BJ (cell line): ENCODE measurements at places on chromosomes 11 and 22.

GRCh38 chr22:44325718-44326490 is 13.2 kb upstream of the SHISAL1 start:
- DNase-seq: no peak

DNA sequence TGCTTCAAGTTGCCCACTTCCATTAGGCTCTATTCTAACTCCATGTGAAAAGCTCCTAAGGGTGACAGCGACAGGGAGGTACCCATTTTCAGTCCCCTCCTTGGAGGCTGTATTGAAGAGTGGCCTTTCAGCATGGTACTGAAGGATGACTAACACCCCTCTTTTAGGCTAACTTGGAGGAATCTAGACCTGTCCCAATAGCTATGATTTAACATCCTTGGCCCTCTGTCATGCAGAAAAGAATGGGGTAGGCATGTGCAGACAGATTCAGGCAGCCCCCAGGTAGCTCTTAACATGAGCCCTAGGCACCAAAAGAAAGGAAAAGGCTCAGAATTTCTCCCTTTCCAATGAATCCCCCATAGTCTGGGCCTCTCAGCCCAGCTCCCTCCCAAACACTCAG is 89.3 kb upstream of the AMOTL1 start:
- DNase-seq: no peak

- no peak for DNase-seq
These were observed 107.1 kb upstream of the CLPB start for GRCh38 chr11:72541257-72541974.

DNA sequence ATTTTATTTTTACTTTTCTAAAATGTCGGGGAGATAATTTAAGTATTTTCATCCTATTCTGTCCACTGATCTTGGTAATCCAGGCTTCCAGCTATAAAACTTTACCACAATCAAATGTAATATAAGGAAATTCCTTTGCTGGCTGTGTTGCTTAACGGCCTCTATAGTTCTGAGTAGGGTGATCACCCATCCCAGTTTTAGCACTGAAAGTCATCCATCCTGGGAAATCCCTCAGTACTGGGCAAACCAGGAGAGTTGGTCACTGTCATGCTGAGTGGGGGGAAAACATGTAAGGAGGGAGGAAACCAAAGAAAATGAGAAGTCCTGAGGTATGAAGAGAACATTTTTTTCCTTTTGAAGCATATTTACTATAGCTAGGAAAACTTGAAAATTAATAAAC is 12.8 kb upstream of the BACE1-AS start:
- no peak for DNase-seq

DNA sequence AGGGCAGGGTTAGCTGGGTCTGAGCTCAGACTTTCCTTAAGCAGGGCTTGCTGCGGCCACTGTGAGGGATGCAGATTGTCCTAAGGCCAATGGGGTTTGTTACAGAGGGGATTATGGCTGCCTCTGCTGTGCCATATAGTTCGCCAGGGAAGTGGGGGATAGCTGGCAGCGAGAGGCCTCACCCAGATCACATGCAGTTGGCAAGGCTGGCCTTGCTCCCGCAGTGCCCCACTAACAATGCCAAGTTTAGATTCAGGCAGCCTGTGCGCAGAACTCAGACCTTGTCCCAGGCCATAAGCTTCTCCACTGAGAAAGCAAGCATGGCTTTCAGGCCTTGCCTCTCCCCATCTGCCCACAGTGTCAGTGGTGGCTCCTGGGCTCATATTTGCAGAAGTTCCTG is 4.7 kb upstream of the APOL2 start:
- DNase-seq: no peak

GRCh38 chr11:118572061-118572980 is at the start of gene ARCN1:
Gene ARCN1, plus strand, starts transcription at chr11:118572409. Its CDS starts 139 bp downstream, at chr11:118572548.
- no peak for DNase-seq

- DNase-seq: no peak
These were observed 15.2 kb downstream of the PRR33 start for GRCh38 chr11:1876361-1877063.

- DNase-seq: no peak
These were observed 546 bp downstream of the DRAP1 start for GRCh38 chr11:65919573-65920371.

- DNase-seq: no peak
These were observed 254.3 kb upstream of the SESN3 start for GRCh38 chr11:95485115-95485900.

DNA sequence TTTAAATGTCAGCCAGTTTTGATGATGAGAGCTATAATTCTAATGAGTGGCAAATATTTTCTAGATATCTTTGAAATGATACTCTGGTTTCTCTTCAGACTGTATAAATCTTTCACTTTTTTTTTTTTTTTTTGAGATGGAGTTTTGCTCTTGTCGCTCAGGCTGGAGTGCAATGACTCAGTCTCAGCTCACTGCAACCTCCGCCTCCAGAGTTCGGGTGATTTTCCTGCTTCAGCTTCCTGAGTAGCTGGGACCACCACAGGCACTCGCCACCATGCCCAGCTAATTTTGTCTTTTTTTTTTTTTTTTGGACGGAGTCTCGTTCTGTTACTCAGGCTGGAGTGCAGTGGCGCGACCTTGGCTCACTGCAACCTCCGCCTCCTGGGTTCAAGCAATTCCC is 113.6 kb downstream of the TEAD1 start:
- no peak for DNase-seq

DNA sequence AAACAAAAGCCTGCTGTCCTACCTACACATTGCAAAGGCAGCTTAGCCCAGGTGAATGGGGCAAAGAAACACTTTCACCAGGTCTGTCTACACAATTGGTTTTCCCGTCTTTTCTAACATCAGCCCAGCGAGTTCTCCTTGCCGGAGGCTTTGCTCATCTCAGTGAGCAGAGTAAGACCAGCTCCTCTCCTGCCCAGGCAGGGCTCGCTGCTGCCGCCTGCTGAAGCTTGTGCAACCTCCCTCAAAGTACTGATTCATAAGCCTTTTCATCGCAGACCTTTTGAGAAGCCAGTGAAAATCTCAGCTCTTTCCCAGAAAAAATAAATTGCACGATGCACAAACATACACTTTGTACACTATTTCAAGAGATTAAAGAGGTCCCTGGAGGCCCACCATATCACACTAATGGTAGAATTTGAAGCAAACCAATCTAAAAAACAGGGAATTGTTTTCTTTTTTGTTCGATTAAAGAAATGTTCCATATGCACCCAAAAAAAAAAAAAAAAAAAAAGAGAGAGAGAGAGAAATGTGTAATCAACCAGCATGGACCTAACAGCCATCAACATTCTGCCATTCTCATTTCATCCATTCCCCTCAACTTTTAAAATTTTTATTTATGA is 328.1 kb upstream of the MPPED2 start:
- no peak for DNase-seq

GRCh38 chr22:28942333-28942732 is 59.0 kb downstream of the ZNRF3 start:
- DNase-seq: no peak

DNA sequence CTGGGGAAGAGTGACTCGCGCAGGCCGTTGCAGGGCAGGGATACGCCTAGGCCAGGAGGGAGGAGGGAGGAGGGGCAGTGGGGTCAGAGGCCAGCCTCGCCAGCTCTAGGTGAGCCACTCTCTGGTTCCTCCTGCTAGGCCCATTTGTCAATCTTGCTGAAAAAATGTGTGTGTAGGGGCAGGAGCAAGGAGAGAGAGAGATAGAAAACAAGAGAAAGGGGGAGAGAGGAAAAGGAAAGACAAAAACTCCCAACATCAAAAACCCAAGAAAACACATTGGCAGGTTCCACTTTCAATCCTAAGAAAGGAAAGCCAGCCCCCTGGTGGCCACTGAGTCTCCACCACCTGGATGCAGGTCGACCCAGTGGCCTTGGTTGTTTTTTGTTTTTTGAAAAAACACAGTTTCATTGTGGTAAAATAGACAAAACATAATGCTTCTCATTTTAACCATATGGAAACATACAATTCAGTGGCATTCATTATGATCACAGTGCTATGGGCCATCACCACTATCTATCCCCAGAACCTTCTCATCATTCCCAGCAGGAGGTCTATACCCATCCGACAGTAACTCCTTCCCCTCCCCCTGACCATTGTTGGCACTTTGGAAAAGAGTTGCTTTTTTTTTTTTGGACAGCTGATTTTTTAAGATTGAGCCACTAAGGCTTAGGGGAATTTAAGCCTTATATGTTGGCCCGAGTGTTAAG is 10.9 kb downstream of the OMP start:
- DNase-seq: no peak

DNA sequence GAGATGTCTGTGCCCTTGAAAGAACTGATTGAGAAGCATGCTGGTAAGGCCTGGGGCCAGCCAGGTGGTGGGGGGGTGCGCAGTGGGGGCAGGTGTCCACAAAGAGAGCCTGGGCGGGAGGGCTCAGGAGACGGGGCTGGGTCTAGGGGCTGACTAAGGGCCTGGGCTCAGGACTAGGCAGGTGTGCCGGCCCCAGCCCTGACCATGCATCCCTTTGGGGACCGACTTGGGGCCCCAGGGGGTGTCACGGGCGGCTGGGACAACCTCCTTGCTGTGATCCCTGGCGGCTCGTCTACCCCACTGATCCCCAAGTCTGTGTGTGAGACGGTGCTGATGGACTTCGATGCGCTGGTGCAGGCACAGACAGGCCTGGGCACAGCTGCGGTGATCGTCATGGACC is 4.4 kb downstream of the NDUFV1 start:
- no peak for DNase-seq

GRCh38 chr11:86978756-86979608 is 23.8 kb upstream of the FZD4 start:
- DNase-seq: no peak

DNA sequence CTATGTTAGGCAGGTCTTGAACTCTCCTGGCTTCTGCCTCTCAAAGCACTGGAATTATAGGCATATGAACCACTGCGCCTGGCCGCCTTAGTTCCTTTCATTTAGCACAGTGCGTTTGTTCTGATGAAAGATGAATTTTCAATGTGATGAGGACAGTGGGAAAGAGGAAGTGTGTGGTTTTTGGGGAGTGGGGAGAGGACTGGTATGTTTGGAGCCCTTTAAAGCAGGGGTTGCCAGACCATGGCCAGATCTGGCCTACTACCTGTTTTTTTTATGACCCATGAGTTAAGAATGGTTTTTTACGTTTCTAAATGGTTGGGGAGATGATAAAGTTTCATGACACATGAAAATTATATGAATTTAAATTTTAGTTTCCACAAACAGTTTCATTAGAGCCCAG is 12.5 kb downstream of the ATXN10 start:
- DNase-seq: no peak

GRCh38 chr11:119266063-119266462 is 50.9 kb downstream of the MCAM start:
- DNase-seq: no peak

GRCh38 chr11:8913961-8914660 is 3.1 kb downstream of the AKIP1 start:
- DNase-seq: no peak

- no peak for DNase-seq
These were observed 43.0 kb upstream of the KLHL35 start for GRCh38 chr11:75475767-75476650.

DNA sequence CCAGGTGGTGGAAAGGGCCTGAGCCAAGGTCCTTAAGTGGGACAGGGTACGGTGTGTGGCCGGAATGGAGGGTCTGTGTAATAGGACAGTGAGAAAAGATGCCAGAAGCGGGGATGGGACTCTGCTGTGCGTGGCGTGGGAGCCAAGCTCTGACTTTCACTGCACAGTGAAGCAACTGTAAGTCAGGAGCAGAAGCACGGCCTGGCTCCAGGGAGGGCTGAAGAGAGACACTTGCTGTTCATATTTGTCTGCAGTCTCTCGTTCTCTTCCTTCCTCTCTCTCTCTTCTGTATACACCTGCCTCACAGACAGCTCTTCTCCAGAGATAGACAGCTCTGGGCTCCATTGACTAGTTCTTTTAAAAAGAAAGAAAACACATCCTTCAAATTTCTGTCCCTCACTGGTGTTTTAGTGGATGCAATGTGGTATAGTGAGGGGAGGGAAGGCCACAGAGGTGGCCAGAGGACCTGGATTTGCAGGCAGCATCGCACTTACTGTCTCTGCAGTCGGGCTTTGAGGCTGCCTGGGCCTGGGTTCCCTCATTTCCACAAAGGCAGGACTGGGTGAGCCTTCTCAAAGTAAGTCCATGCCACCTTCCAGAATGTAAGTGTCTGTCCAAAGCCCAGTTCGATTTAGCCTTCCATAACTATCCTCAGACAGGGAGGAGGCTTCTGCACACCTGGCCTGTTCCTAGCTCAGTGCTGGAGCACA is 2.1 kb downstream of the IL17RA start:
- DNase-seq: no peak

- no peak for DNase-seq
These were observed 57.9 kb downstream of the RAB38 start for GRCh38 chr11:88117281-88117858.

- no peak for DNase-seq
These were observed 12.6 kb downstream of the MED17 start for GRCh38 chr11:93796441-93797231.
